GM18507 (cell line): ENCODE measurements at places on chromosomes 4 and X.

GRCh38 chr4:92270908-92271307 lies 32.9 kb upstream of the GRID2 start:
- no peak for DNase-seq

DNA sequence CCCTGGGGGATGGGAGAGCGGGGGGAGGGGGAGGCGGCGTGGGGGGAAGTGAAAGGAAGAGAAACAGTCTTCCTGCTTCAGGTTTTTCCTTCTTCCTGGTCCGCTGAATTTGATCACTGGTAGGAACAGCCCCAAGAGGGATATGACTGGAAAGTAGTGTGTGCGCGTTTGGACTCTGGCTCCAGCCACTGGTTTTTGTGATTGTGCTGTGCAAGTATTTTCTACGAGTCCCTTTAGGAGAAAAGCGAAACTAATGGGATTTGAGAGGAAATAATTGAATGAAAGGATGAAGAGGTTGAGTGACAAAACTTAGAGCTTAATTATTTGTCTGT lies 836 bp downstream of the PRRG1 start:
- DNase-seq = no peak

DNA sequence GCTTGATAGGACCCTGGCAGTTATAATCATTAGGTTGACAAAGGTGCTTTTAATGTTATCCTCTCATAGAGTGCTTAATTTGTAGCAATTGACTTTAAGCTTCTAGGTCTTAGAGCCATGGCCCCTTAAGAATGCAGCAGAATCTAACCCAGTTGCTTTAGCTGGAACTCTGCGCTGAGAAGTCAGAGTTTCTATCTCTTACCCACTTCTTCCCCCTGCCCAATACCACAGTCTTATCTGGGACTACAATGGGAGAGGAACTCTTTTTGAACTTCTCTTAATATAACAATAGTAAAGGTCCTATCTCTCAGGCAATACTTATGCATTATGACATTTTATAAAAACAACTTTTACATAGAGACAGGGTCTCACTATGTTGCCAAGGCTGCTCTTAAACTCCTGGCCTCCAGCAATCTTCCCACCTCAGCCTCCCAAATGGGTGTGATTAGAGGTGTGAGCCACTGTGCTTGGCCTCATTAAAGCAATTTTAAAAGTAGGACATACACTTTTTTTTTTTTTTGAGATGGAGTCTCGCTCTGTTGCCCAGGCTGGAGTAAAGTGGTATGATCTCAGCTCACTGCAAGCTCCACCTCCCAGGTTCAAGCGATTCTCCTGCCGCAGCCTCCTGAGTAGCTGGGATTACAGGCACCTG lies 1.8 kb downstream of the TLR10 start:
- no peak for DNase-seq

- no peak for DNase-seq
These were observed 305.3 kb upstream of the NOCT start for GRCh38 chr4:138710297-138710696.

- no peak for DNase-seq
These were observed 145.1 kb downstream of the CAMK2D start for GRCh38 chr4:113616443-113616842.

DNA sequence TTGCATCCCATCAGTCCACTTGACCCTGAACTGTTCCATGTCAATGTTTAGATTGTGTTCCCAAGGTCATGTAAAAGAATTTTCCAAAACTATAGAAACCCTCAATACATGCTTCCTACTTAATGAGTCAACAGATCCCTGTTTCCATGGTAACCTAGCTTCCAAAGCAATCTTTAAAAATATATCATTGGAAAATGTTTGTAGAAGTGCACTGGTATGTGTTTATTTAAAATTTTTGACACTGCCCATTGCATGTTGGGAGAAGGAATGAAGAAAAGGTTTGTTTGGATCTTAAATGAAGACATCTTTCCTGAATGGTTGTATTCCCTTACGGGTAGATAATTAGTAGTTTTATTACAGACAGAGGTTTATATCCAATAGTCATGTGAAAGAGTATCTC lies 345.3 kb downstream of the GABRG1 start:
- no peak for DNase-seq

GRCh38 chr4:176798540-176798939 lies 5.8 kb upstream of the VEGFC start:
- no peak for DNase-seq

- no peak for DNase-seq
These were observed 132.3 kb downstream of the ZNF330 start for GRCh38 chr4:141352909-141353525.
